ENCODE measurements at places on chromosomes 1 and 21. TPM values are rescaled to one million over a fixed set of nuclear protein-coding genes. Genes with fewer than 3 reads are reported as not detected.

DNA sequence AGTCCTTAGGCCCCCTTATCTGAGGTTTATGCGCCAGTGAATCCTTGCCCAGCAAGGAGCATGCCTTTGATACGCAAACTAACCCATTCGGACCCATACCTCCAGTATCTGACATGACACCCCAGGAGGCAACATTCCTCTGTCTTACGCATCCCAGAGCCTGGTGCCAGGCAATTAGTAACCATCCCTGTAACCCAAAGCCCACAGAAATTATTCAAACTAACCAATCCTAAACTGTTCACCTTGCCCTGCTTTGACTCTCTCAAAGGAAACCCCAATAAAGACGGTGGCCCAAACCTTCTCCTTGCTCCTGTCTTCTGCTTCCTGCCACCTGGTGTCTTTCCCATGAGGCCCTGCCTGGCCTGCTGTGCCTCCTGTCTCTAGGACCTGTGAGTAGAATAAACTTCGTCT lies 36.4 kb downstream of the ZNF496 start:
- no peak overlapping the region for H3K27ac ChIP-seq
- H3K4me1 ChIP-seq, result no peaks in the 10 kb centered on the region
- peak; percentile 3 for DNase-seq
- H3K36me3 ChIP-seq, result no peaks in the 10 kb centered on the region

RNU1-4 gene
- total RNA-seq, result under 0.01 TPM

A3GALT2 gene
- 0.87 TPM for total RNA-seq

GJA9 gene
- 0.19 TPM for total RNA-seq

DNA sequence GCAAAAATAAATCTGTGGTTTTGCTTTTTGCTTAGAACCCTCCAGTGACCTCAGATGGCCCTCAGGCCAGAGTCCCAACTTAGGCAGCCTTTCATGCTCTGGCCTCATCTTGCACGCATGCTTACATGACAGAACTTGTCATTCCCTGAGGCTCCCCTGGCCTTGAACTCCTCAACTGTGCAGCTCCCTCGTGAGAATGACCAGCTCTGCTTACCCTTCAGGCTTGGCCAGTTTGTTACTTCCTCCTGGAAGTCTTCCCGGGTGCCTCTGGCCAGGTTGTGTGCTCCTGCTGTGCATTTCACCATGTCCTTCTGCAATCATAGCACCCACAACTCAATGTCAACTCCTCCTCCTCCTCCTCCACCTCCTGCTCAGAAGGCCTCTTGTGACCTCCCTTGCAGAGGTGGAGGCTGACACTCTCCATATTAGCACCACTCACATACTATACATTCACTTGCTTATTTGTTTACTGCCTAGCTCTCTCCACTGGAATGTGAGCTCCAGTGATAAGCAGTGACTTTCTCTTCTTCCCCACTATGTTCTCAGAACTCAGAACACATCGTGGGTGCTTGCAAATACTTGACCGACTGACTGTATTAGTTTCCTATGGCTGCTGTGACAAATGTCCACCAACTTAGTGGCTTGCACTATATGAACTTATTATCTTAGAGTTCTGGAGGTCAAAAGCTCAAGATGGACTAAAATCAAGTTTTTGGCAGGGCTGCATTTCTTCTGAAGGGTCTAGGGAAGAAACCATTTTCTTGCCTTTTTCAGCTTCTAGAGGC lies 41.9 kb downstream of the RCSD1 start:
- peak; percentile 51 for DNase-seq
- H3K36me3 ChIP-seq, result no peaks in the 10 kb centered on the region
- peaks cover 8% of the 10 kb centered on the region for H3K4me1 ChIP-seq
- H3K4me3 ChIP-seq, result no peak overlapping the region
- H3K27me3 ChIP-seq, result no peaks in the 10 kb centered on the region
- H3K27ac ChIP-seq, result no peak overlapping the region

GRCh38 chr21:44850208-44850800 lies 23.2 kb downstream of the PTTG1IP start:
- no peak overlapping the region for H3K27ac ChIP-seq
- no peaks in the 10 kb centered on the region for H3K36me3 ChIP-seq
- H3K4me1 ChIP-seq, result peaks cover 15% of the 10 kb centered on the region
- no peaks in the 10 kb centered on the region for H3K27me3 ChIP-seq
- no peak for DNase-seq
- H3K4me3 ChIP-seq, result no peak overlapping the region

GRCh38 chr21:38129711-38130110 lies 127.1 kb upstream of the KCNJ15 start:
- H3K27ac ChIP-seq, result no peak overlapping the region
- no peaks in the 10 kb centered on the region for H3K27me3 ChIP-seq
- no peaks in the 10 kb centered on the region for H3K36me3 ChIP-seq
- no peaks in the 10 kb centered on the region for H3K4me1 ChIP-seq

DNA sequence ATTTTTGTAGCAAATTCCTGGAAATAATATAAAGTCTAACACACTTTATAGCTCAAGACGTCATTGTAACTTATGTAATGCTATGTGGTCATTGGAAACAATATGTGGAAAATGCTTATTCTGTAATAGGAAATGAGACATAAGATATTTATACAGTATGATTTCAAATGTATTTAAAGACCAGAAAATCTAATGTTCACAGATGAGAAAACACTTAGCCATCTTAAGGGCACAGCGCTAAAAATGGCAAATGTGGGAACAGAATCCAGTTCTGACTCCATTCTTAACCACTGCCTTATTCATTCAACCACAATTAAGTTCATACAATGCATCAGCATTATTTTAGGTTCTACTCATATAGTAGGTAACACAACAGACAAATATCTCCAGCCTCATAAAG lies 12.5 kb downstream of the CSDE1 start:
- H3K27me3 ChIP-seq, result no peaks in the 10 kb centered on the region
- H3K4me3 ChIP-seq, result no peak overlapping the region
- DNase-seq, result no peak
- no peaks in the 10 kb centered on the region for H3K36me3 ChIP-seq
- no peak overlapping the region for H3K27ac ChIP-seq

CALML6 gene
- total RNA-seq, result 2.1 TPM

FAM167B gene
- 1.6 TPM for total RNA-seq

DNA sequence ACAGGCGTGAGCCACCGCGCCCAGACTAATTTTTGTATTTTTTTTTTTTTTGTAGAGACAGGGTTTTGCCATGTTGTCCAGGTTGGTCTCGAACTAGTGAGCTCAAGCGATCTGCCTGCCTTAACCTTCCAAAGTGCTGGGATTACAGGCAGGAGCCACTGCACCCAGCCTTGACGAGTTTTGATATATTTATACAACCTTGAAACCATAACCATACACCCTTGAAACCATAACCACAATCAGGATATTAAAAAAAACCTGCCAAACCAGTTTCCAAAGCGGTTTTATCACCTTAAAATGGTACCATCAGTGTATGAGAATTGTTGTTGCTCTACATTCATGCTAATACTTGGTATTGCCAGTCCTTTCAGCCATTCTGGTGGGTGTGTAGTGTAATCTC lies 3.7 kb upstream of the PHACTR4 start:
- H3K27me3 ChIP-seq, result no peaks in the 10 kb centered on the region
- H3K4me3 ChIP-seq, result no peak overlapping the region
- H3K36me3 ChIP-seq, result no peaks in the 10 kb centered on the region
- DNase-seq, result no peak
- peaks cover 5% of the 10 kb centered on the region for H3K4me1 ChIP-seq

DNA sequence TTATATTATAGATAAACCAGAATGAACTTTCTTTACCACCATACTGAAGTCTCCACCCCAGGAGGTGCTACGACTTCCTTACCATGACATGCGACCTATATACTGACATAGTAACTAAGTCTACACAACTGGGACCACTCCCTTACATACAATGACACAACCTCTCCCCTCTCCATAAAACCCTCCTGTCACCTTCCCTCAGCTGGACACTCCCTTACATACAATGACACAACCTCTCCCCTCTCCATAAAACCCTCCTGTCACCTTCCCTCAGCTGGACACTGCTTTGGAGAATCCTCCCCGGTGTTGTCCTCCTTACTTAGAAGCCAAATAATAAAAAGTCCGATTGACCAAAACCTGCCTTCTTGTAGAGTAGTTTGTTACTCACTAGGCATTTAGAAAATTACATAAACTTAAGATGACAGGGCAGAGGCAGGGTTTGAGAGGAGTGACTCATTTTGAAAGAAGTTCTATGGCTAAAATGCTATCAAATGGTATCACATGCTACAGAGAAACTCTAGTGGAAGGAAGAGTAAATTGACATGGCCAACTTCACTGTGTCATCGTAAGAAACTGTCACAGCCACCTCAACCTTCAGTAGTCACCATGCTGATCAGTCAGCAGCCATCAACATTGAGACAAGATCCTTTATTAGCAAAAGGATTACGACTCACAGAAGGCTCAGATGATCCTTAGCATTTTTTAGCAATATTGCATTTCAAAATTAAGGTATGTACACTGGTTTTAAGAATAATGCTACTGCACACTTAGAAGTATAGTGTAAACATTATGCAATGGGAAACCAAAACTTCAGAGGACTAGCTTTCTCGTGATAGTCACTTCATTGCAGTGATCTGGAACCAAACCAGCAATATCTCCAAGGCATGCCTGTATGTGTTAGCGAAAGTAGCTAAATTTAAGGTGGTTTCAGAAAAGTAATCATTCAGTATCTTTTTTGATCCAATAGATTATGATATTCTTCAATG lies 56.4 kb downstream of the AHCTF1 start:
- DNase-seq, result no peak
- H3K36me3 ChIP-seq, result no peaks in the 10 kb centered on the region
- no peak overlapping the region for H3K4me3 ChIP-seq

- no peaks in the 10 kb centered on the region for H3K36me3 ChIP-seq
- H3K27me3 ChIP-seq, result no peaks in the 10 kb centered on the region
- no peak overlapping the region for H3K27ac ChIP-seq
- DNase-seq, result no peak
Observed at GRCh38 chr1:220013497-220013896, 32.8 kb downstream of the EPRS1 start.

CFAP107 gene
- 8.1 TPM for total RNA-seq

FCGR1A gene
- total RNA-seq, result 8.7 TPM

KIF26B gene
- total RNA-seq, result 4.8 TPM

GRCh38 chr1:152654110-152654509 lies 9.1 kb upstream of the LCE2D start:
- H3K27me3 ChIP-seq, result no peaks in the 10 kb centered on the region
- no peak overlapping the region for H3K4me3 ChIP-seq
- no peaks in the 10 kb centered on the region for H3K4me1 ChIP-seq

DNA sequence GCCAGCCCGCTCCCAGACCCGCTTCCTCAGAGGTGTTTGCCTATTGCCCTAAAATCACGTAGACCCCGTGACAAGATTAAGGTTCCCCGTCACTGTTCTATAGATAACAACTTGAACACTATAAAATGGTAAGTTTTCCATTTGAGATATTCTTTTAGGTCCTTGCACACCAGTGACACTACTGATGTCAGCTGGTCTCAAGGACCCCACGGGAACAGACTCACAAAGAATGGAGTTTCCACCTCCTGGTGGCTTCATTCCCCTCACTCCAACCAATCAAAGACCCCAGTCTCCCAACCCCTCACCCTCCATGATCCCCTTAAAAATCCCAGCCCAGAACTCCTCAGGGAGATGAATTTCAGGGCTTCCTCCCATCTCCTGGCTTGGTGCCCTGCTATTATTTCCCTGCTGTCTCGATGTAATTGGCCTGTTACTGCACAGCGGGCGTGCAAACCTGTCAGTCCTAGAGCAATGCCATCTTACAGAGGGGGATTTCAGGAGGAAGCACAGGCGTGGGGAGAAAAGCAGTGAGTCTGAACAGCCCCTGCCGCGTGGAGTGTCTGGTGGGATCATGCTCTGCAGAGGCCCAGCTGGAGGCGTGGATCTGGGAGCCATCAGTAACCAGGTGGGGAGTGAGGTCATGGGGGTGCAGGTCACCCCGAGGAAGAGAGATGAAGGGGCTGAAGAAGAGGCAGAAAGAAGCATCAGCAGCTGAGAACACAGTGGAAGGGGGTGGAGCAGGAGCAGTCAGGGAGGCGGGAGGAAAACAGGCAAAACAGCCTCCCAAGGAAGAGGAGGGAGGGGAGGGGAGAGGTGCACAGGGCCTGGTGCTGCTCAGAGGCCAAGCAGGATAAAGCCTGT lies 35.1 kb upstream of the LBR start:
- no peak for DNase-seq
- H3K36me3 ChIP-seq, result no peaks in the 10 kb centered on the region
- no peaks in the 10 kb centered on the region for H3K27me3 ChIP-seq
- peaks cover 22% of the 10 kb centered on the region for H3K4me1 ChIP-seq

GRCh38 chr1:156513185-156513584 lies 12.6 kb upstream of the MEF2D start:
- no peak overlapping the region for H3K4me3 ChIP-seq
- H3K27me3 ChIP-seq, result no peaks in the 10 kb centered on the region
- DNase-seq, result no peak
- peaks cover 33% of the 10 kb centered on the region for H3K4me1 ChIP-seq
- no peak overlapping the region for H3K27ac ChIP-seq
- H3K36me3 ChIP-seq, result no peaks in the 10 kb centered on the region
